ENCODE measurements at places on chromosomes 4 and X.

DNA sequence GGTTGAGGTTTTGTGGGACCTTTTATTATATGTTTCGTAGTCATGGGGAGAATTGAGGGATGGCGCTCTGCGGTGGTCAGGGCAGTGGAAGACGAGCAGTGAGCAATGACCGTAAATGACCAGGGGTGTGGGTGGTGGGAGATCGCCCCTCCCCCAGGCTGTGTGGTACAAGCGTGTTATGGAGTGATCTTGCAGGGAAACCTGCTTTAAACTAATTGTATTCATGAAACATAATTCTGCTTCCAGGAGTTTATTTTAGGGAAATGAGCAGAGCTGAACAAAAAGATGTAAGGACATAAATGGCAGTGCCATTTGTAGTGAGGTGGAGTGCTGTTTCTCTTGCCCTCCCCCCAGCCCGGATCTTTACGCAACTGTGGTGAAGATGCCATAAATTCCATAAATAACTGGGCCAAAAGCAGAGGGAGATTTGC is 20.2 kb downstream of the GYG2 start:
- no peak for DNase-seq

- DNase-seq, result no peak
Measured at GRCh38 chr4:45568694-45569093, 555.2 kb downstream of the GABRG1 start.

DNA sequence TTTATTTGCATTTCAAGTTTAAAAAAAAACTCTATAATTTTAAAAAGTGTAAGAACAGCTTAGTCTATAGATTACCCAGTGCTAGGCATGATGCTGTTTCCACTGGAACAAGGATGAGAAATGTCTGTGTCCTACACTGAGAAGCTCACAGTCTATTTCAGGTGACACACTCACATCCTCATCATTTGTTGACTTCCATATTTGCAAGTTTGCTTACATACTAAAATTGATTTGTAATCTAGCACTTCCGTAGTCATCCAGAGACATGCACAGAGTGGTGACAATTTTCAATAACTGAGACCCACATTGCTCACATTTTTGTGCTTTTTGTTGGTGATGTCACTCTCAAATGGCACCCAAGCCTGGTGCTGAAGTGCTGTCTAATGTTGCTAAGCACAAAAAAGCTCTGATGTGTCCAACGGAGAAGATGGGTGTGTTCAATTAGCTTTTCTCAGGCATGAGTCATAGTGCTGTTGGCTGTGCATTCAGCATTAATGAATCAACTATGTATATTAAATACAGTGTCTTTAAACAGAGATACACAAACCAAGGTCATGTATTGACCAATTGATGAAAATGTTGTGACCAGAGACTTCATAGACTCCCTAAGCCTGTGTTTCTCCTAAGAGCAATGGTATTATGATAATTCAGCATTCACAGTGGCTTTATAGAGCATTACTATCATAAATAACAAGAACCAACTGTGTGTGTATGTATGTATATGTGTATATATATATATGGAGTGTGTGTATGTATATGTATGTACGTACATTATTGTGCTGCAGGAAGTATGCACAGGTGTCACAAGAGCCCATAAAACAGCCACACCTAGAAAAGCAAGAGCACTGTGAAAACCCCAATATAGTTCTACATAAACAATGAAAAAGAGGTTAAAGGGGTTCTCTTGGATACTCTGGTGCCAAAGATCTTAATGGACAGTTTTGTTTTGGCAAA is 31.2 kb upstream of the VCX3B start:
- no peak for DNase-seq

DNA sequence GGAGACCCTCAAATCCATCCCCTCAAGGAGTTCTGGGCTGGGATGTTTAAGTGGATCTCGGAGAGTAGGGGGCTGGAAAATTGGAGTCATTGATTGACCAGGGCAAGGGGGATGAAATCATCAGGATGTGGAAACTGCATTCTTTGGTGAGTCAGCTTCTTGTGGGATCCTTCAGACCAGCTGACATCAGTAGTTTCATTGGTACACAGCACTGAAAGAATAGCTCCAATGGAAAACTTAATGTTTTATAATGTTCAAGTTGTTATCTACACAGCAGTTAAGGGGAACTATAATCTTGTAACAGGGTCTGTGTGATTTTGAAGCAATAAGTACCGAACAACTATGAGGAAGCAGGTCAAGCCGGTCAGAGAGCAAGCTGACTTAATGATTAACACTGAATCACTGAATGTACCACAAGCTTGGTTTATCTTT is 506.1 kb downstream of the RPA4 start:
- DNase-seq, result no peak

DNA sequence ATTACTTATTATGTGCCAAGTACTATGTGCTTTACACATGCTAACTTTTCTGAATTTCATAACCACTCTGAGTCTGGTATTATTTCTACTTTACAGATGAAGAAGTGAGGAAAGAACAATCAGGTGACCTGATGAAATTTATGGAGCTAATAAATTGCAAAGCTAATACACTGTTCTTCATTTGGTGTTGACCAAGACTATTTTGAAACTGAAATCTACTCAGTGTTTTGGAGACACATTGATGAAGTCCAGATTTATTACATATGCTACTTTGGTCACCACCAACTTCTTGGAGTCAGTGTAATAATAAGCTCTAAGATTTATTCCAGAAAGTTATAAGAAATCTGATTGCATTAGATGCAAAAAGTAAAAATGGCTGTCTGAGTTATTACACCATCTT is 637.9 kb downstream of the FAT4 start:
- no peak for DNase-seq

GRCh38 chr4:1357356-1358248 is 10.6 kb downstream of the UVSSA start:
- DNase-seq, result no peak

DNA sequence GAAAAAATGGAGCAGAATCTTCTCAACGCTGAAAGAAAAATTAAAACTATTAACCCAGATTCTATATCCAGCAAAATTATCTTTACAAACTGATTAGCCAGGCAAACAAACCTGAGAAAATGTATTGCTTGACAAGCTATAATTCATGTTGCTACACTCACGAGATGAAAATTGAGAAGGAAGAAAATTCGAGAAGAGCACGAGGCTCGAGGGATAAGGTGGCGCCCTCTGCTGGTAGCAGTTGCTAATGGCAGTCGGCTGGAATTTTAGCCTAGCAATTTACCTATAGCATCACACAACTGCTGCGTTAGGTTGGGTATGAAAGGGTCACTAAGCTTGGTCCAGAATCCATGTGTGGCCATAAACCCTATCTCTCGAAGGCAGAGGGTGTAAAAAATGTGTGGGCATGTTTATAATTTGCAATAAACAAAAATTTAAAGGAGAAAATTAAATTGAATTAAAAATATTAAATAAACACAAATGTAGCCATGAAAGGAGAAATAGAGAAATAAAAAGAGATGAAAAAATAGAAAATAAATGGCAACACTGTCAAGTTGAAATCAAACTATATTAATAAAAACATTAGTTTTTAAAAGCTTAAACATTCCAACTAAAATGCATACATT is 126.6 kb downstream of the PPP4R3C start:
- no peak for DNase-seq

DNA sequence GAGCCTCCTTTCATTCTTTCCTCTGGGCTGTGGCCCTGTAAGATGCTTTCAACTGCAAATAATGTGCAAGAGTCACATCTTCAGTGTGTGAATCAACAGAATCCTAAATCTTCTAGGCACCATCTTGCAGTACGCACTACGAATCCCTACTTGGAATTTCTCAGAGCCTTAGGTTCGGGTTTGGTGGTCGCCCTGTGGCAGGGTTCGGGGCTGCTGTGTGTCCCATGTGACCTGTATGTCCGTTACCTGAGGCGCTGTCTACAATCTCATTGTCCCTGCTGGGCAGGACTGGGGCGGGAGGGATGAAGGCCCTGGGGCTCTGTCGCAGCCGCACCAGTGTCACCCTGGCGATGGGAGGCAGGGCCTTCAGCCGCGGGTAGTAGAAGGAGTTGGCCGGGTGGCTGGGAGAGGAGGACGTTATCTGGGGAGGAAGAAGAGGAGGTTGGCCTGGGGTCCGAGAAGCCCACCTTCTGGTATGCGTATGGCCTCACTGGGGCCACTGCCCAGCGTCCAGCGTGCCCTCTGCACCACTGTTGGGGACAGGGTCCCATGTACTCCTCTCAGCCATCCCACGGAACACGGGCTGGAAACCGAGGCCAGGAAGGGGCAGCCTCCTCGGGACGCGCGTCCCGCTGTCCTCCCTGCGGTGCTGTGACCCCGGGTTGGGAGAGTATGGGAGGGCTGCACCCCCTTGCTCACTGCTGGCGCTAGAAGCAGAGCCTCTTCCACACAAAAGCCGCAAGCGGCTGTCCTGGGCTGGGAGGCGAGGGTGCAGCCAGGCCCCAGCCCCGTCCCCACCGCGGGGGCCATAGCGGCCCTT is 2.0 kb downstream of the SPON2 start:
- peak; percentile 75 for DNase-seq

DNA sequence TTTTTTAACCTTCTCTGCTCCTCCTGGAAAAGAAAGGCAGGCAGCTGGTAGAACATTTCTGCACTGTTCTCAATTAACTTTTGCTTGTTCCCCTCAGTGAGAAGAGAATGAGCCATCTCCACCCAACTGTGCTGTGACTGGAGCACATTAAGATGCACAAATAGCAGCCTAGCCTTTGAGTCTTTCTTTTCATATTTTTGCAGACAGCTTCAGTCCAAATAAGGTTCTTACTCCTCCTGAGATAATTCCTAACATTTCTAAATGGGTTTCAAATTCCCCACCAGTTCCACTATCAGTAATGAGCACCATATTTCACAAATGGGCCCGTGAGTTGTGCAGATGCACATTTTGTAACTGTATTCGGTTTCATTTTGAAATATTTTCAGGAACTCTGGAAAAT is 118.6 kb downstream of the SPCS3 start:
- no peak for DNase-seq

GRCh38 chr4:106287353-106287969 is 28.5 kb downstream of the TBCK start:
- no peak for DNase-seq

DNA sequence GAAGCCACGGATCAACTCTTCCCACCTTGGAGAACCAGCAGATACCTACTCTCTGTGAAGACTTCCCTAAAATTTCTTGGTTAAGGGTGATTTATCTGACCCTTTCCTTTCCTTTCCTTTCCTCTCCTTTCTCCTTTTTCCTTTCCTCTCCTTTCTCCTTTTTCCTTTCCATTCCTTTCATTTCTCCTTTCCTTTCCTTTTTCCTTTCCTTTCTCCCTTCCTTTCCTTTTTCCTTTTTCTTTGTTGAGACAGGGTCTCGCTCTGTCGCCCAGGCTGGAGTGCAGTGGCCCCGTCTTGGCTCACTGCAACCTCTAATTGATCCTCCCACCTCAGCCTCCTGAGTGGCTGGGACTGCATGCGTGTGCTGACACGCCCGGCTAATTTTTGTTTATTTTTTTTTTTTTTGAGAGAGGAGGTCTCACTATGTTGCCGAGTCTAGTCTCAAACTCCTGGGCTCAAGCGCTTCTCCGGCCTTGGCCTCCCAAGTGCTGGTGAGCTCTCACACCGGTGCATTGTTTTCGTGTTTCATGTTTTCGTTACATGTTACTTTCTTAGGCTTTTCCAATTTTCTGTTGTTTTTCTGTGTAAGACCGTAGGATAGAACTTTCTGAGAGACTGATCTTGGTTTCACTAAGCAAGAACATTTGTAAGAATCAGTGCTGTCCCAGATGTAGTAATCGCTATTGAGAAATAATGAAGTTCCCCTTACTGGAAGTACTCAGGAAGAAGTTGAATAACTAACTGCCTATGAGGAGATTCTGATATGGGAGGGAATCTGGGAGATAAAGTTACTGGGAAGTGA is 2.0 kb downstream of the TMEM165 start:
- DNase-seq, result no peak

GRCh38 chr4:81700189-81700588 is 228.5 kb upstream of the RASGEF1B start:
- DNase-seq, result no peak

GRCh38 chr4:111120191-111120590 is 497.3 kb upstream of the PITX2 start:
- DNase-seq, result no peak

- no peak for DNase-seq
Measured at GRCh38 chr4:36358173-36358572, 76.8 kb downstream of the DTHD1 start.

GRCh38 chr4:42483426-42484379 is 86.4 kb downstream of the SHISA3 start:
- no peak for DNase-seq

- no peak for DNase-seq
Measured at GRCh38 chrX:154714925-154715324, 36.0 kb downstream of the GAB3 start.

DNA sequence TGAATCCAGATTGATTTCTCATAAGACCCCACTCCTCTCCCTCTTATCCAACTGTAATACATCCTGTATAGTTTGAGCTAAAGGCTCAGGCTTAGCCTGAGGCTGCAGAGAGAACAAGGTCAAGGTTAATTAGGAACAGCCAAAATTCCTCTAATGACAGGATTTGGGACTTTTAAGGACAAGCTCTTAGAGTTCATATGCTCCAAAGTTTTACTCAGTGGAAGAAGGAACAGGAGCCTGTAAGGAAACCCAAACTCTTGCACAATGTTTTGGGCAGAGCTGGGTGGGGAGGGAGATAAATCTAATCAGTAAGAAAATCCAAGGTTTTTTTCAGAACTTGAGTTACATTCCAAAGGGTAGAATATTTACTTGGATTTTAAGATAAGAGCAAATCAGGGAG is 238.8 kb downstream of the QDPR start:
- no peak for DNase-seq

GRCh38 chr4:112916868-112917267 is 132.6 kb upstream of the ANK2 start:
- DNase-seq, result no peak

- DNase-seq, result no peak
Measured at GRCh38 chr4:139191373-139191772, 14.4 kb upstream of the ELF2 start.

GRCh38 chr4:184409911-184410692 is 64.2 kb downstream of the IRF2 start:
- DNase-seq, result no peak

DNA sequence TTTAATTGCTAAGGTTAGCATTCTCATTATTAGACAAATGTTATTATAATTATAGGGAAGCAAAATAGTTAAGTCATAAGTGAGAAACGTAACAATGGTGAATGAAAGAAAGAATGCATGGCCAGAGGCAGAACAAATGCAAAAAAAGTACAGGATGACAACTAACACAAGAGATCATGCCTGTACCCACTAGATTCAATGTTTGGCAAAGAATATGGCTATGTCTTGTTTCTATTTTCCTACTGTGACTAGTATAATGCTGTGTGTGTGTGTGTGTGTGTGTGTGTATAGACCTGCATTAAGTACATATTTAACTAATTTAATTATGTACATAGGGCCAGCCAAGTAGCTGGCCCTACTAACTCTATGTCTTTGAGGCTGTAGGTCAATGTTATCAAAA is 12.9 kb upstream of the BMP2K start:
- DNase-seq, result no peak

GRCh38 chr4:127856813-127857447 is 23.8 kb upstream of the PLK4 start:
- DNase-seq, result no peak

All from posterior vena cava (tissue), 2 donors.